Mesothelial cell of epicardium (in vitro differentiated cells): ENCODE measurements at places on chromosomes 1 and 21.
A peak's percentile ranks its signal among the peaks of the same experiment; 100 is the strongest.

DNA sequence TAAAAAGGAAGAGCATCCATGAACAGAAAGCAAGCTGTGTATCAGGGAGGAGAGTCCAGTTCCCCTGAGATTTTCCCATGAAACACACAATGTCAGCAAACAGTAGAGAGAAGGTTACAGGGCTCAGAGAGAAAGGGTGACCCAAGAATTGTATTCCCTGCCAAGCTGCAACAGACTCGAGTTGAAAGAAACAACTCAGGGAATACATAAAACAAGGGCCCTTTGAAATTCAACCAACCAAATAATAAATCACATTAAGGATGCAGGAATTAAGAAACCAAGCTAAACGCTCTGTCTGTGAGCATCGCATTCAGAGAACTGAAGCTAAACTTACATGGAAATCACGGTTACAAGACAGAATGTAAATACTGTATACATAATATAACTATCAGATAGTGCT, 20.2 kb downstream of the S100A16 start:
- DNase-seq: no peak
- H3K27me3 ChIP-seq: no peaks in the 10 kb centered on the region
- H3K4me1 ChIP-seq: peaks cover 3% of the 10 kb centered on the region
- no peaks in the 10 kb centered on the region for H3K36me3 ChIP-seq
- no peak overlapping the region for H3K27ac ChIP-seq

GRCh38 chr1:91784191-91784590, 101.8 kb downstream of the TGFBR3 start:
- H3K27ac ChIP-seq: no peak overlapping the region
- DNase-seq: no peak
- H3K27me3 ChIP-seq: no peaks in the 10 kb centered on the region

DNA sequence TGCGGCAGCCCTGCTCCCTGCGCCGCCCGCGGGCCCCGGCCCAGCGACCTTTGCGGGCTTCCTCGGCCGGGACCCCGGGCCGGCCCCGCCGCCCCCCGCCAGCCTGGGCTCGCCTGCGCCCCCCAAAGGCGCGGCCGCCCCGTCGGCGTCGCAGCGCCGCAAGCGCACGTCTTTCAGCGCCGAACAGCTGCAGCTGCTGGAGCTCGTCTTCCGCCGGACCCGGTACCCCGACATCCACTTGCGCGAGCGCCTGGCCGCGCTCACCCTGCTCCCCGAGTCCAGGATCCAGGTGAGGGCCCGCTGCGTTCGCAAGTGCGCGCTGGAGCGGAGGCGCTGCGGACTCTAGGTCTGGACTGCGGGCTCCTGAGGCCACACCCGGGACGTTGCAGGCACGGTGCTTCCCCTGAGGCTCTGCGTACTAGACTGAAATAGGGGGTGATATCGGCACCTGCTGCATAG, 351 bp downstream of the MIXL1 start:
- H3K4me3 ChIP-seq: peak overlapping the region; percentile 85
- H3K27ac ChIP-seq: no peak overlapping the region
- H3K36me3 ChIP-seq: peaks cover 5% of the 10 kb centered on the region

- H3K27ac ChIP-seq: no peak overlapping the region
Measured at GRCh38 chr21:35265170-35265877, 216.2 kb upstream of the RUNX1 start.

GRCh38 chr1:21251773-21252471, 38.3 kb downstream of the ECE1 start:
- no peaks in the 10 kb centered on the region for H3K4me1 ChIP-seq
- peak overlapping the region; percentile 56 for H3K27ac ChIP-seq

GRCh38 chr1:162172311-162173102, 103.0 kb downstream of the NOS1AP start:
- no peak for DNase-seq
- H3K4me3 ChIP-seq: no peak overlapping the region
- no peak overlapping the region for H3K27ac ChIP-seq
- H3K27me3 ChIP-seq: no peaks in the 10 kb centered on the region
- H3K4me1 ChIP-seq: peaks cover 34% of the 10 kb centered on the region

DNA sequence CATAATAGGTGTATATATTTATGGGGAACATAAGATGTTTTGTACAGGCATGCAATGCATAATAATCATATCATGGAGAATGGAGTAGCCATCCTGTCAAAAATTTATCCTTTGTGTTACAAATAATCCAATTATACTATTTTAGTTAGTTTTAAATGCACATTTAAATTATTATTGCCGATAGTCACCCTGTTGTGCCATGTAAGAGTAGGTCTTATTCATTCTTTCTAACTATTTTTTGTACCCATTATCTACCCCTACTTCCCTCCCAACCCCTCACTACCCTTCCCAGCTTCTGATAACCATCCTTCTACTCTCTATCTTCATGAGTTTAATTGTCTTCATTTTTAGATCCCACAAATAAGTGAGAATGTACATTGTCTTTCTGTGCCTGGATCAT, 8.3 kb upstream of the VN1R5 start:
- H3K4me3 ChIP-seq: no peak overlapping the region
- H3K27ac ChIP-seq: no peak overlapping the region
- no peaks in the 10 kb centered on the region for H3K27me3 ChIP-seq
- DNase-seq: no peak

DNA sequence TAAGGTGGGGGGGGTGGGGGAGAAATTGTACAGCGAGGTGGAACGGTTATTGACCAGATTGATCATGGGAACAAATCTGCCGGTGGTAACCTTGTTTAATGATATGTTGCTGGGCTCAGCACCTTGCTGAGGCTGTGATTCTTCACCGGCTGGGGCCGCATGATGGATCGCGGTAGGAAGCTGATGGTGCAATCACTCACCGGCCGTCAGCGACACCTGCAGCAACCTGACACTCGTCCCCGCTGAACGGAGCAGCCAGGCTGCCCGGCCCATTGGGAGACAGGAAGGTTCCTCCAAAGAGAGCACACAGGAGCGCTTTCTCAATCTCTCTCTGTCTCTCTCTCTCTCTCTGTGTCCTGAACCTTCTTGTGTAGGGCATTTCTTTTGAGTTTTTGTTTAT, 128.5 kb upstream of the RRP15 start:
- DNase-seq: no peak
- peaks cover 8% of the 10 kb centered on the region for H3K4me1 ChIP-seq
- peaks cover 82% of the 10 kb centered on the region for H3K27me3 ChIP-seq
- no peak overlapping the region for H3K4me3 ChIP-seq
- H3K36me3 ChIP-seq: no peaks in the 10 kb centered on the region

DNA sequence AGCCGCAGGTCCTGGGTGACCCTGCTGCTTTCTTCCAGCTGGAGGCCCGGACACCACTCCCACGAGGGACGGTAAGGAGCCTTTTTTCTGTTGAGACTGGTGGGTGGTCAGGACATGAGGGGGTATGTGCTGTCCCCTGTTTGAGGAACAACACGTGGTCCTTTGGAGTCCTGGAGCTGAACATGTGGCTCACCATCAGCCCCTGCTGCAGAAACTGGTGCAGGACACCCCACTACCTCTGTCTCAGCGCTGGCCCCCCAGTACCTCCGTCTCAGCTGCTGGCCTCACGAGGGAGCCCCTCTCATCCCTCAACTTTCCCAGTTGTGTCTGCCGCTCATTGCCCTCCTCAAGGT, 34.7 kb downstream of the SLC19A1 start:
- H3K4me3 ChIP-seq: no peak overlapping the region
- H3K27me3 ChIP-seq: no peaks in the 10 kb centered on the region
- H3K4me1 ChIP-seq: no peaks in the 10 kb centered on the region
- DNase-seq: no peak
- peaks cover 4% of the 10 kb centered on the region for H3K36me3 ChIP-seq
- H3K27ac ChIP-seq: no peak overlapping the region

DNA sequence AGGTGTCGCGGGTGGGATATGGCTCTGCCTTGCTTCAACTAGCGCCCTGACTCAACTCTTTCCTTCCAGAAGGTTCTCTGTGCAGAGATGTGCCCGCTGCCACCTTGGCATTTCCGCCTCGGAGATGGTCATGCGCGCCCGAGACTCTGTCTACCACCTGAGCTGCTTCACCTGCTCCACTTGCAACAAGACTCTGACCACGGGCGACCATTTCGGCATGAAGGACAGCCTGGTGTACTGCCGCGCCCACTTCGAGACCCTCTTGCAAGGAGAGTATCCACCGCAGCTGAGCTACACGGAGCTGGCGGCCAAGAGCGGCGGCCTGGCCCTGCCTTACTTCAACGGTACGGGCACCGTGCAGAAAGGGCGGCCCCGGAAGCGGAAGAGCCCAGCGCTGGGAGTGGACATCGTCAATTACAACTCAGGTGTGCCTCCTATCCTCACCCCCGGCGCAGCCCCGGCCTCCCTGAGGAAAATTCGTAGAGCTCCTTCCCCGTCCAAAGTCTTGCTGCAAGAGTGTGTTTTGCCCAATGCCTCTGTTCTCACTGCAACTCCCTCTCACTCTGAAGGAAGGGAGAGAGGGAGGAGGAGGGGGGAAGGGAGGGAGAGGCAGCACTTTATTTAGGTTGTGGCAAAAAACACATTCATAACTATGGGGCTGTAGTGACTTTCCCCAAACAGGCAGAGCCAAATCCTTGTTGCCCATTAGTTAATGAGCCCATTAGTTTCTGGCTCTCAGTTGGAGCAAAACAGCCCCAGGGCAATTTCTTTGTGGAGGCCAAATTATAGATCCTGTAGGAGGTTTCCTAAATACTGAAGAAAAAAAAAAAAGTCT, 4.3 kb downstream of the LHX9 start:
- H3K36me3 ChIP-seq: peaks cover 2% of the 10 kb centered on the region

DNA sequence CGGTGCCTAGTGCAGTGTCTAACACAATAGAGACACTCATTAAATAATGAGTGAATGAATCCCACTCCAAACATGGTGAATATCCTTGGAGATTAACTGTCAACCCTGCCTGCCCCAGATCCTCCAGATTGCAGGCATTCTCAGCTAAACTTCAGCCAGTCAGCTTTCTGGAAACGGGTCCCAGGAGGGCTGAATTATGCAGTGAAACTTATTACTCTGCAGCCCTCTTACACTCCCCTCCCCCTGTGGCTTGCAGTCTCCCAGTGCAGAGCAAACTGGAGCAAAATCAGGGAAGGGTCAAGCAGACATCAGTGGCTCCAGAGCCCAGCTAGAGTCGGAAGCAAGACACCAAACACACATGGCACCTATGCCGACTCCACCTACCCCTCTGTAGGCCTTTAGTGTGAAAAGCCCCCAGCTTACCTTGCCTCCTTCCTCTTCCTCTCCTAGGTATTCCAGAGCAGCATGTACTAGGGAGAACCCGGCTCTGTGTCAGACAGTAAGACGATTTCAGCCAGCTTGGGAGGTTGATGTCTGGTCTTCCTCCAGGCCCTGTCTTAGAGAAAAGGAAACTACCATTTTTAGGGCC, 6.5 kb upstream of the RGS16 start:
- peaks cover 24% of the 10 kb centered on the region for H3K4me1 ChIP-seq
- DNase-seq: no peak
- H3K27me3 ChIP-seq: peaks cover 16% of the 10 kb centered on the region
- H3K36me3 ChIP-seq: no peaks in the 10 kb centered on the region
- no peak overlapping the region for H3K4me3 ChIP-seq

- no peak for DNase-seq
- peak overlapping the region; percentile 10 for H3K27ac ChIP-seq
- peaks cover 27% of the 10 kb centered on the region for H3K4me1 ChIP-seq
Measured at GRCh38 chr1:206713910-206714312, 29.2 kb downstream of the MAPKAPK2 start.

DNA sequence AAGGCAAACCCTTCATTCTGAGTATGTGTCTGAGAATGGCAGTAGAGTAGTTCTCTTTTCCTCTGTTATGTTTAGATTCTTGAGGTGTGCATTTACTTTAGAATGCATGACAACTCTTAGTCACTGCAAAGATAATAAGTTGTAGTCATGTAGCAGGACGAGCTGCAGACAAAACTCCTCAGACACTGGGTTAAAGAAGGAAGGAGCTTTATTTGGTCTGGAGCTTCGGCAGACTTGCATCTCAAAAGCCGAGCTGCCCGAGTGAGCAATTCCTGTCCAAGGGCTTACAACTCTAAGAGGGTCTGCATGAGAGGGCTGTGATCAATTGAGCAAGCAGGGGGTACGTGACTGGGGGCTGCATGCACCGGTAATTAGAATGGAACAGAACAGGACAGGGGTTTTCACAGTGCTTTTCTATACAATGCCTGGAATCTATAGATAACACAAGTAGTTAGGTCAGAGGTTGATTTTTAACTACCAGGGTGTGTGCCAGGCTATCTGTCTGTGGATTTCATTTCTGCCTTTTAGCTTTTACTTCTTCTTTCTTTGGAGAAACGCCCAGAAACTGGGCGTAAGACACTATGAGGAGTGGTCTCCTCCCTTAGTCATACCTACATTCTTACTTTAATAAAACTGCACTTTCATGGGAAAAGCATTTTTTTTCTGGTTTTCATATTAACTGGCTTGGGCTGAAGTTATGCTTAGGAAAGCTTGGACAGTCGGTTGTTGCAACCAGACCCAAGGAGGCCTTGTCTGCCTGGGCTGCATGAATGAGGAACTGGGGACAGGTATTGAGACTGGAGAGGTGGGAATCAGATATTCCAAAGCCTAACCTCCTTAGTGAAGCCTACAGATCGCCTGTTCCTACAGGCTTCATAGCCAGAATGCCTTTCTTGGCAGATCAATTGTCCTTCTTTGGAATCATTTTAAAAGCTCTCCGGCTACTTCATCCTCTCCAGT, 115.1 kb downstream of the RHOU start:
- peaks cover 25% of the 10 kb centered on the region for H3K4me1 ChIP-seq
- H3K36me3 ChIP-seq: peaks cover 3% of the 10 kb centered on the region
- no peak overlapping the region for H3K4me3 ChIP-seq
- no peaks in the 10 kb centered on the region for H3K27me3 ChIP-seq
- peak overlapping the region; percentile 69 for H3K27ac ChIP-seq
